Kidney glomerular epithelial cell (primary cell): ENCODE measurements at places on chromosomes 1 and 21.

GRCh38 chr1:109790735-109791494 is 27.2 kb upstream of the EPS8L3 start:
- DNase-seq: no peak

DNA sequence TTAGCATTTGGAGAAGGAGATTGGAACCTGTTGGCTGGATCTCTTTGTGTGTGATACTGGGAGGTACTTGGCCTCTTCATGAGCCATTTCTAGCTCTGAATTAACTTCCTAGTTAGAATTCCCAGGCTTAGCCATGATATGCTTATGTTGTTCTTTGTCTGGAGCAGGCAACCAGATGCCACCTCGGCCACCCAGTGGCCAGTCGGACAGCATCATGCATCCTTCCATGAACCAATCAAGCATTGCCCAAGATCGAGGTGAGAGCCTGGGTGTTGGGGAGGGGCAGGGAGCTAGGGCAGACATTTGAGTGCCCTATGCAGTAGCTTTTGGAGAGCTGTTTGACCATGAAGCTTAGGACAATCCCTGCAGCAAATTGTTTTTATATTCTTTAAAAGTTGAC is 26.5 kb upstream of the PIGV start:
- no peak for DNase-seq

DNA sequence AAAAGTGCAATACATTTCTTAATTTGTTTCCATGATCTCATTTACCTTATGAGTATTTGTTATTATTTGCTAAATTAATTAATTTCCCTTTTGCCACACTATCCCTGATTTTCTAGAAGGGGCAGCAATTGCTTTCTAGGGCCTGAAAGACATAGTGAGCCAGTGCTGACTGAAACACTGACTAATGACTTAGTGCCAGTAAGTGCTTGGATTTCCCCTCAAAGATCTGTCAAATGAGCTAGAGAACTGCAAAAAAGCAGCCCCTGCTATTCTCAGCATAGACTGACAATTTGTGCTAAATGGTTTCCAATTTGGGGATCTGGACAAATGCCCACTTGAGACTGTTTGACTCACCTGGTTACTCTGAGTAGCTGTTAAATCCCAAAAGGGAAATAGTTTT is 35.6 kb upstream of the USH2A start:
- DNase-seq: no peak

- no peak for DNase-seq
These were observed 13.5 kb upstream of the TNFRSF8 start for GRCh38 chr1:12049616-12050015.

GRCh38 chr21:25626757-25627156 is 12.3 kb upstream of the JAM2 start:
- DNase-seq: no peak

- DNase-seq: no peak
These were observed 26.6 kb upstream of the RD3 start for GRCh38 chr1:211518330-211519289.

DNA sequence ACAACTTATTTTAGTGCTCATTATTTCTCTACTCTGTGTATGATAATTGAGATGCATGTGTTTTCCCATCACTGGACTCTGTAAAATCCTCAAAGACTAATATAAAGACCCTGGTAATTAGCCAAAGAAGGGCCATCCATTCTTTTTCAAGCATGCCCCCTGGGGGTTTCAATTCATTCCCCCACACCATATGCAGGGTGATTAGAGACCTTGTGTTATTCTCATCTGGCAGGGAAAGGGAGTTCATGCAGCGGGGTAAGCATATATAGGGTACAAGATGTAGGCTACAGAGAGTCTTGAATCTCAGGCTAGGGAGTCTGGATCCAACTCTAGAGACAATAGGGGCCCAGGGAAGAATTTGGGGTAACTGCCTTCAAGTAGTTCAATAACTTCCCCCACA is 166.5 kb downstream of the TNR start:
- DNase-seq: no peak

DNA sequence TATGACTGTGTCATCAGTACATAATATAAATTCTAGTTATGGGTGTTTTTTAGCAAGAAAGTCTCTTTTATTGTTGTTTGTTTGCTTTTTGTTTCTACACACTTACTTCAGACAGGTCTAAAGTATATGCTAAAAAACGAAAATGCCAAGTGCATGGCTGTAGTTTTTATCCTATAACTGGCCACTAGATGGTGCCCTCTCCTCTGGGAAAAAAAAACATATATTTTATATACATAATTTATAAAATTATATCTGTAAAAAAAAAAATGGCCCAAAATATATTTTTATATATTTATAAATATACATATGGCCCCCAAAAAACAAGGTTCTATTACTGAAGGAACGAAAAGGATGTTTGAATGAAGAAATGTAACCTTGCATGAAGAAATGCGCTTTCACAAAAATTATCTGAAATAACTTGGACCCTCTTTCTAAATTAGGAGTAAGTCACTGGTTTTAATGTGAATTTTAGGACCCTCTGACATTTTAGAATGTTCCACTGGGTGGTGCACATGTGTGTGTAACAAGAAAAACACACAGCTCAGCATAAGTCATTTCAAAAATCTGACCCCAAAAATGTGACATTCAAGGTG is 93.5 kb downstream of the TTLL7 start:
- DNase-seq: no peak

DNA sequence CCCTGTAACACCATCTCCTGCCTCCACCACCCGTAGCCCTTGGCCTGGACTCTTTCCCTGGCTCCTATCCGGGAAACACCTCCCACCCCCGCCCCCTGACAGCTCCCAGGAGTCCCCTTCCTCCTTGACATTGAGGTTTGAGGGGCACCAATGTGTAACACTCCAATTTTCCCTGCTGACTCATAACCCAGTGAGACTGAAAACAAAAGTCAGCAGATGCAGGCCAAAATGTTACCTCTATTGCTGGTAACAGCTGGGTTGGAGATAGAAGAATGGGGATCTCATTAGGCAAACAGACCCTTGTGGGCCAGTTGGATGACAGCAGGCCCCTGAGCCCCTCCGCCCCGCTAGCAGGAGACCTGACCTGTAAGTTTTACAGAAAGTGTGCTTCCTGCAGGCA is 237.2 kb downstream of the KAZN start:
- peak; percentile 2 for DNase-seq
